ENCODE measurements at places on chromosomes 4 and X.

DNA sequence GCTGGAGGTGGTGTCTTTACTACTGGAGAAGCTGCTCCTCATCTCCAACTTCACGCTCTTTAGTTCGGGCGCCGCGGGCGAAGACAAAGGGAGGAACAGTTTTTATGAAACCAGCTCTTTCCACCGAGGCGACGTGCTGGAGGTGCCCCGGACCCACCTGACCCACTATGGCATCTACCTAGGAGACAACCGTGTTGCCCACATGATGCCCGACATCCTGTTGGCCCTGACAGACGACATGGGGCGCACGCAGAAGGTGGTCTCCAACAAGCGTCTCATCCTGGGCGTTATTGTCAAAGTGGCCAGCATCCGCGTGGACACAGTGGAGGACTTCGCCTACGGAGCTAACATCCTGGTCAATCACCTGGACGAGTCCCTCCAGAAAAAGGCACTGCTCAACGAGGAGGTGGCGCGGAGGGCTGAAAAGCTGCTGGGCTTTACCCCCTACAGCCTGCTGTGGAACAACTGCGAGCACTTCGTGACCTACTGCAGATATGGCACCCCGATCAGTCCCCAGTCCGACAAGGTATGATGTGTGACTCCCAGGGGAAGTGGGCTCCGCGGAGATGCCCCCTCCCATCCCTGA lies 634 bp downstream of the LRAT start:
- H3K4me3 ChIP-seq = peak overlapping the region; percentile 88
- peaks cover 6% of the 10 kb centered on the region for H3K36me3 ChIP-seq
- H3K27me3 ChIP-seq = peaks cover 57% of the 10 kb centered on the region

GRCh38 chr4:141652161-141652778 lies 15.9 kb downstream of the IL15 start:
- no peak for DNase-seq
- H3K27me3 ChIP-seq = no peaks in the 10 kb centered on the region
- no peaks in the 10 kb centered on the region for H3K36me3 ChIP-seq
- H3K4me3 ChIP-seq = no peak overlapping the region

DNA sequence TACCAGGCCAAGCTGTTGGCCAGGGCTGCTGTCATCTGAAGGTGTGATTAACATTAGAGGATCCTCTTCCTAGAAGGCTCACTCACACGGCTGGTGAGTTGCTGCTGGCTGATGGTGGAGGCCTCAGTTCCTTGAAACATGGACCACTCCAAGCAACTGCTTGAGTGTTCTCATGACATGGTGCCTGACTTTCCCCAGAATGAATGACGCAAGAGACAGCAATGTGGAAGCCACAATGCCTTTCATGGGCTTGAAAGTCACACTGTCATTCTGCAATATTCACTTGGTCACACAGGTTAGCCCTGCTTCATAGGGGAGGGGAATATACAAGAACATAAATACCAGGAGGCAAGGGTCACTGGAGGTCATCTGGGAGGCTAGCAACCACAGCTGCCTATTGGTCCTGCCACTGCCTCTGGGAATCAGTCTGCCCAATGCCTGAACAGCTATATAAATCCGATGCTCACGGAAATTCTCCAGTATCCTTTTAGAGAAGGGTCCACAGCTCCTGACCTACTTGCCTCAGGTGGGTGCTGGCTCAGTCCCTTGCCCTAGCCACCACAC lies 97.1 kb upstream of the MAML3 start:
- H3K4me3 ChIP-seq = no peak overlapping the region
- no peaks in the 10 kb centered on the region for H3K36me3 ChIP-seq
- H3K4me1 ChIP-seq = peaks cover 32% of the 10 kb centered on the region

DNA sequence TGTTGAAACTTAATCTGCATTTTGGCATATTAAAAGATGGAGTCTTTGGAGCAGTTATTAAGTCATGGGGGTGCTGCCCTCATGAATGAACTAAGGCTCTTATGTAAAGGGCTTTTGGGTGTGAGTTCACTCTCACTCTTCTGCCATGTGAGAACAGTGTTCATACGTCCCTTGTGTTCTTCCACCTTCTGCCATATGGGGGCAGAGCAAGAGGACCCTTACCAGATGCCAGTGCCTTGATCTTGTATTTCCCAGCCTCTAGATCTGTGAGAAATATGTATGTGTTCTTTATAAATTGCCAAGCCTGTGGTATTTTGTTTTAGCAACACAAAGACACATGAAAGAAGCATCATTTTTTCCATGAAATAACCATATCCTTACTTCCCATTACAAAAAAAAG lies 213.9 kb downstream of the SPOCK3 start:
- H3K4me1 ChIP-seq = no peaks in the 10 kb centered on the region
- no peak overlapping the region for H3K4me3 ChIP-seq
- H3K36me3 ChIP-seq = no peaks in the 10 kb centered on the region

- no peaks in the 10 kb centered on the region for H3K36me3 ChIP-seq
- no peaks in the 10 kb centered on the region for H3K27me3 ChIP-seq
- peaks cover 9% of the 10 kb centered on the region for H3K4me1 ChIP-seq
Observed at GRCh38 chr4:157372154-157372553, 151.6 kb downstream of the GRIA2 start.

DNA sequence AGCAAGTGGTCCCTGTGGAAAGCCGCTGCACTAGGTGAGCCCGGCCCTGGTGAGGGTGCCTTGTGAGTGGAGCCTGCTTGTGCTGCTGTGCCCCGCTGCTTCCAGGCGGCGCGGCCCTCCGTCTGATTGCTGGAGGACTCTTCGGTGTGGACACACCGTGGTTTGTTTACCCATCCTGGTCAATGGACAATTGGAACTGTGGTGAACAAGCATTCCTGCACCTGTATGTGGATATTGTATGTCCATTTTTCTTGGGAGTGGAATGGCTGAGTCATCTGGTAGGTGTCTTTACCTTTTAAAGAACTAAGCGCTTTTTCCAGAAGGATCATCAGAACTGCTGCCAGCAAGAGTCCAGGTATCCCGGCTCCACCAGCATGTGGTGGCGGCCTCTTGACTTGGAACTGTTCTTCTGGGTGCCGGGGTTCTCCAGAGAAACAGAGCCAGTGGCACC lies 15.6 kb downstream of the MAEA start:
- H3K4me3 ChIP-seq = no peak overlapping the region
- H3K36me3 ChIP-seq = no peaks in the 10 kb centered on the region
- peaks cover 8% of the 10 kb centered on the region for H3K4me1 ChIP-seq
- no peak for DNase-seq

Data from GM23338 (cell line).